ENCODE measurements at places on chromosomes 12 and 14. TPM values are rescaled to one million over a fixed set of nuclear protein-coding genes. Genes with fewer than 3 reads are reported as not detected.

SYT1 gene
- total RNA-seq, result 31.4 TPM

ANO2 gene
- total RNA-seq, result under 0.01 TPM

SIX6 gene
- not detected for total RNA-seq

FAM90A1 gene
- total RNA-seq, result not detected

BATF gene
- not detected for total RNA-seq

PRIMA1 gene
- not detected for total RNA-seq

IAPP gene
- not detected for total RNA-seq

PARPBP gene
- total RNA-seq, result 30.1 TPM

SERPINA4 gene
- not detected for total RNA-seq
